ENCODE measurements at places on chromosomes 6 and 20. TPM values are rescaled to one million over a fixed set of nuclear protein-coding genes. Genes with fewer than 3 reads are reported as not detected.

GRCh38 chr20:14885661-14886060 is 548.2 kb upstream of the FLRT3 start:
- peaks cover 5% of the 10 kb centered on the region for H3K4me1 ChIP-seq
- no peak overlapping the region for H3K4me3 ChIP-seq
- no peak overlapping the region for H3K27ac ChIP-seq
- DNase-seq, result no peak
- H3K36me3 ChIP-seq, result no peaks in the 10 kb centered on the region
- H3K27me3 ChIP-seq, result no peaks in the 10 kb centered on the region

The ARMH2 gene
- total RNA-seq, result not detected

- peaks cover 42% of the 10 kb centered on the region for H3K27me3 ChIP-seq
- peaks cover 28% of the 10 kb centered on the region for H3K4me1 ChIP-seq
- H3K27ac ChIP-seq, result peak overlapping the region; percentile 80
- H3K36me3 ChIP-seq, result no peaks in the 10 kb centered on the region
- peak overlapping the region; percentile 74 for H3K4me3 ChIP-seq
- DNase-seq, result peak; percentile 73
Measured at GRCh38 chr6:134176264-134176975, 124.0 kb upstream of the SLC2A12 start.

DNA sequence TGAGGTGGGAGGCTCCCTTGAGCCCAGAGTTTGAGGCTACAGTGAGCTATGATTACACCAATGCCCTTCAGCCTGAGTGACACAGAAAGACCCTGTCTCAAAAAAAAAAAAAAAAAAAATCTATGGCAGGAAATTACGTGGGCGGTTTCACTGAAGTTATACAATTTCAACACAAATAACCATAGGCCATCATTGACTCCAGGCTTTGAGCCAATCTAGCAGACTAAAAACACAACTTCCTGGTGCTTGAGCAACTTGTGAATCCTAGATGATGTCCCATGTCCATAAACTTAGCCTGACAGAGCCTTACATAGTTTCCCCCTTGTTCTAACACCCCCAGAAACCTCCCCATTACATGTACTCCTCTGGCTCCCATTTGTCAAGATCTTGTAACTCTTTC is 131.8 kb downstream of the QRSL1 start:
- no peaks in the 10 kb centered on the region for H3K36me3 ChIP-seq
- no peaks in the 10 kb centered on the region for H3K4me1 ChIP-seq
- no peak overlapping the region for H3K27ac ChIP-seq
- DNase-seq, result no peak
- H3K4me3 ChIP-seq, result no peak overlapping the region

DNA sequence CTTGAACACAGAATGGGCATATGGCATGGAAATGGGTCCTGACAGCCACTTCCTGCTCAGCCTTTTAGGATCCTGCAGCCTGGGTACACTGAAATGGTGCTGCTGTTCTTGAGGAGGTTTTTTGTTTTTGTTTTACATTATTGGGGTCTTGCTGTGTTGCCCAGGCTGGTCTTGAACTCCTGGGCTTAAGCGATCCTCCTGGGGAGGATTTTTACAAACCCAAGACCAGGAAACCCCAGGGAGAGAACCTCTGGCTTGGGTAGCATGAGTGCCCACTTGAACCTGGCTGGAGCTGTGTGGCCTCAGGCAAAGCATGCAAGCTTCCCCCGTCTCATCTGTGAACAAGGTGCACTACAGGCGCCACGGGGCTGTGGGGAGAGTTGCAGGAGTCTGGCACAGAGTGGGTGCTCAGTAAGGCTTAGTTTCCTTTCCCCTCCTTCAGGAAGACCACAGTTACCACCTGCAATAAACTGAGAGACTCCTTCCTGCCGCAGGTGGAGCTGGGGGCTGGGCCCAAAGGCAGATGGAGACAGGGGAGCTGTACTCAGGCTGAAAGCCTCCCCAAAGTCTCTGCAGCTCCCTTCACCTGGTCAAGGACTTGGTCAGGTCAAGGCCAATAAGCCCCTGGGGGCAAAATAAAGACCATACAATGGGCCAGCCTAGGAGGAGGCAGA is 1.8 kb downstream of the SLA2 start:
- H3K36me3 ChIP-seq, result no peaks in the 10 kb centered on the region
- no peaks in the 10 kb centered on the region for H3K27me3 ChIP-seq
- H3K4me1 ChIP-seq, result no peaks in the 10 kb centered on the region
- H3K27ac ChIP-seq, result no peak overlapping the region
- DNase-seq, result no peak

- H3K4me1 ChIP-seq, result peaks cover 7% of the 10 kb centered on the region
- no peaks in the 10 kb centered on the region for H3K27me3 ChIP-seq
- no peaks in the 10 kb centered on the region for H3K36me3 ChIP-seq
- DNase-seq, result peak; percentile 9
- no peak overlapping the region for H3K4me3 ChIP-seq
Measured at GRCh38 chr6:1404713-1405098, 15.3 kb downstream of the FOXF2 start.

The ADGRF4 gene
- not detected for total RNA-seq

- no peak for DNase-seq
- H3K27me3 ChIP-seq, result no peaks in the 10 kb centered on the region
- peaks cover 8% of the 10 kb centered on the region for H3K4me1 ChIP-seq
Measured at GRCh38 chr6:155939253-155939652, 483.6 kb upstream of the NOX3 start.

DNA sequence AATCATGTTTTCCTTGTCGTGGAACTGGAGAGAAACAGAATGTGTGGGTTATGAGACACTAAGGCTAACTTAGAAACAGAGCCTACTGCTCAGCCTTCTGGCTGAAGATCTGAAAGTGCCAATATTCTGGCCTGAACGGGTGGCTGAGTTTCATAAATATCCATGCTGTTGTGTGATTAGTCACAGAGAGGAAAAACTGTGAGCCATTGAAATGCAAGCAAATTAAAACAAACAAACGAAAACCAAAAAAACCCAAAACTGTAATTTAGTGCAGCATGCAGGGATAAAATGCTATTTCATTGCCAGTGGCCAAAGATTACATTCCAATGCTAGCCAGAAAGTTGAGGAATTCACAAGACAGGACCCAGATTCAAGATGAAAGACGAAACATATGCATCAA is 315.1 kb downstream of the UBE3D start:
- no peaks in the 10 kb centered on the region for H3K27me3 ChIP-seq
- no peak for DNase-seq
- H3K4me3 ChIP-seq, result no peak overlapping the region
- H3K27ac ChIP-seq, result no peak overlapping the region

DNA sequence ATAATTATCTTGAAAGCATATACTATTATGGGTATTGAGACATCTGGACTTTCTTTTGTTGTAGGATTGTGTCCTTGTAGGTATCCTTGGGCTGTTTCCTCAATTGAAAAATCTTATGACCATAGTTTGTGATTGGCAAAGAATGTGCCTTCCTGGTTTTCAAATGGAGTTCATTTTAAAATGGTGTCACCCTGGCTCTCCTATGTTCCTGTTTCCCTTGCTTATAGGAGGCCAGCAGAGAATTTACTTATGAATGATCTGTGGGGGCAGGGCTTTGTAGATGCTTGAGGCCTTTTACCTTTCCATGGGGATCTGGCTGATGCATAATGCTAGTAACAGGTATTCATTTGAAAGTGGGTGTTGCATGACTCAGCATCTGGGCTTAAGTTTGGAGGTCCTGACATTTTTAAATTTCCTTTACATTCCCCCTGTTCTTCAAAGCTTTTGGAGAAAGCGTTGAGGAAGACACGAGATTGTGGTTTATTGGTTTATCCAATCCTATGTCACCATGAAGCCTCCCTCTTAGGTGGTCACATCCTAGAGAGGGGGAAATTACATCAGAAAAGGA is 135.0 kb upstream of the PROKR2 start:
- no peaks in the 10 kb centered on the region for H3K36me3 ChIP-seq
- DNase-seq, result no peak
- no peak overlapping the region for H3K4me3 ChIP-seq
- H3K4me1 ChIP-seq, result no peaks in the 10 kb centered on the region

DNA sequence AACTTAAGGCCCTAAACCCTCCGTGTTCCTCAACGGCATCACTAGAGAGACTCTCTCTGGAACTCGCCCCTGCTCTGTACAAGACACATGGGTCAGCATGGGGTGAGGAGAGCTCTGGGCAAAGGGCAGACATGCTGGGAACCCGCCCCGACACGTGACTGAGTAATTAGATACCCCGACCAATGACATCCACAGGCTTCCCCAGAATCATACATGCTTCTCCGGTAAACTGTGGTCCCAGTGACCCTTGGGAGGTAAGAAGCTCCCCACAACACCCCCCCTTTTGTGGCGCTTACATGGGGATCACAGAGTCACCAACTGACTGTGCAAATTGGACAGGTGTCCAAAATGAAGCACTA is 31.7 kb upstream of the RPS6KA2 start:
- H3K4me1 ChIP-seq, result peaks cover 2% of the 10 kb centered on the region
- no peak overlapping the region for H3K4me3 ChIP-seq

The C20orf202 gene
- not detected for total RNA-seq

The ZSCAN26 gene
- total RNA-seq, result 27.1 TPM

DNA sequence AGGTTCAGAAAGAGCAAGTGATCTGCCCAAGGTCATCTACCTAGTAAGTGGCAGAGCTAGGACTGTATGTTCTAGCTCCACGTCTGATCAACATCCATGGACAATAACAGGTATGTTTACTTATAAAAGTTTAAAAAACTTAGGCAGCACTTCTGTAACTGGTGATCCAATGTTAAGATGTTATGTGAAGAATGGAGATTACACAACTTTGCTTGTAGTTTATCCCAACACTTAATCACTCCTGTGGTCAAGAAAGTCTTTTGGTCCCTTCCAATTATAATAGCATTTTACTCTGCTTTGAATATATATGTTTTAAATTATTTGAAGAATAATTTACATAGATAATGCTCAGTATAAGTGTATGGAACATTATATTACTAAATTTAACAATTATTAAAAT is 4.8 kb downstream of the FBXO30 start:
- no peak overlapping the region for H3K4me3 ChIP-seq
- H3K27ac ChIP-seq, result peak overlapping the region; percentile 50
- H3K4me1 ChIP-seq, result peaks cover 57% of the 10 kb centered on the region
- no peaks in the 10 kb centered on the region for H3K36me3 ChIP-seq

The LY6G6C gene
- total RNA-seq, result not detected

The SPATA2 gene
- 2.1 TPM for total RNA-seq

The SEL1L2 gene
- total RNA-seq, result 3.3 TPM

The BPIFA1 gene
- not detected for total RNA-seq

The LINC00237 gene
- total RNA-seq, result not detected

- no peaks in the 10 kb centered on the region for H3K4me1 ChIP-seq
- no peak overlapping the region for H3K4me3 ChIP-seq
- no peaks in the 10 kb centered on the region for H3K27me3 ChIP-seq
- no peak overlapping the region for H3K27ac ChIP-seq
- no peak for DNase-seq
- H3K36me3 ChIP-seq, result no peaks in the 10 kb centered on the region
Measured at GRCh38 chr6:163165922-163166321, 248.6 kb upstream of the QKI start.

The PTGIS gene
- 97.6 TPM for total RNA-seq

DNA sequence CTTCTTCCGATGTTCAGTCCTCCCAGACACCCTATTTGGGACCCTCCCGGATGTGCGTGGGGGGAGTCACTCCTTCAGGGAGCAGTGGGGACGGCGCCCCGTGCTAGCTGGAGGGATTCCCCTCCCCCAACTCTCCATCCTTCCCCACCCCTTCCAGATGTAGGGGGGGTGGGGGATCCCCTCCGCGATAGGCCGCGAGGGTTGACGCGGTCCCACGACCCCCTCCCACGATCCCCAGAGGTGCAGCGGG is 548 bp downstream of the GNL1 start:
- H3K4me1 ChIP-seq, result peaks cover 28% of the 10 kb centered on the region
- peak overlapping the region; percentile 97 for H3K27ac ChIP-seq
- H3K36me3 ChIP-seq, result peaks cover 22% of the 10 kb centered on the region
- peak overlapping the region; percentile 81 for H3K4me3 ChIP-seq
- no peak for DNase-seq
- H3K27me3 ChIP-seq, result no peaks in the 10 kb centered on the region

The ZC3H12D gene
- total RNA-seq, result 0.71 TPM

DNA sequence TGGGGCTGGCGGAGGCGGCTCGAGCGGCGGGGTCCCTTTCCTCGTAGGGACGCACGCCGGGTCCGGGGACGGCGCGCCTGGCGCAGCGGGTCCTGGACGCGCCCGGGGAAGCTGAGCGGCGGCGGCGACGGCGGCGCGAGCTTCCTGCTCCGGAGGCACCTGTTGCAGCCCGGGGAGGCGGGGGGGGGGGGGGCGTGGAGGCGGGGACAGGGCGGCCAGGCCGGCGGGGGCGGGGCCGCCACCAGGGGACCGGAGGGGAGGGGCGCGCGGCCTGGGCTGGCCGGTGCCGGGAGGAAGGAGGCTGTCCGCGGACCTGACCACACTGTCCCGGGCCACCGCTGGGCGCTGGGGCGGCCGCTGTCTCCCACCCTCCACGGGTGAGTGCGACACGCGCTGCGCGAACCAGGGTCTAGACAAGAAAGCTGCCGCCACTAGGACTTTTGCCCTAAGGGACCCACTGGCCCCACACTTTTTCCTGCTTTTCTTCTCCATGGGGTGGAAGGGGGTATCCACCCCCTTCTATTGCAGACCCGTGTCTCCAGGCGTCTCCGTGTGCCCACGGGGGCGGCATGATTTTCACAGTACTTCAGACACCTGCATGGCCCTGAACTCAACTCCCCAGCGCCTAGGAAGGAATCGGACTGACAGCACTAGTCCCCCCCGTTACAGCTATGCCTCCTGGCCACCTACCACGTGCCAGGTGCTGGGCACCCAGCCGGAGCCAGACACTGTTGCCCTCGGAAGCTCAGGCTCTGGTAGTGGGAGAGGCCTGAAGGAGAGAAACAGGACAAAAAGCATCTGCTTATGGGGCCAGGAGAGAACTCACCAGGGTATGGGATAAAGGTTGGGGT is at the start of gene NFATC2:
NFATC2 (minus strand) TSS at position 149 of the 851 bp plus-strand sequence. CDS start 220 bp downstream, outside the sequence.
- H3K27ac ChIP-seq, result peak within 1 kb of the TSS; percentile 72
- no peak for DNase-seq
- H3K27me3 ChIP-seq, result peaks cover 17% of the 10 kb centered on the region
- peaks cover 21% of the 10 kb centered on the region for H3K4me1 ChIP-seq
- peak within 1 kb of the TSS; percentile 50 for H3K4me3 ChIP-seq

The TCP11 gene
- total RNA-seq, result not detected

GRCh38 chr6:148520109-148520841 is 177.6 kb downstream of the SASH1 start:
- H3K4me3 ChIP-seq, result no peak overlapping the region
- H3K27me3 ChIP-seq, result no peaks in the 10 kb centered on the region
- H3K4me1 ChIP-seq, result peaks cover 64% of the 10 kb centered on the region

- no peaks in the 10 kb centered on the region for H3K36me3 ChIP-seq
- H3K4me3 ChIP-seq, result no peak overlapping the region
- no peak for DNase-seq
- no peak overlapping the region for H3K27ac ChIP-seq
- H3K27me3 ChIP-seq, result no peaks in the 10 kb centered on the region
Measured at GRCh38 chr20:54717983-54718382, 242.6 kb downstream of the DOK5 start.

- DNase-seq, result no peak
- peaks cover 7% of the 10 kb centered on the region for H3K4me1 ChIP-seq
- H3K27ac ChIP-seq, result no peak overlapping the region
Measured at GRCh38 chr6:55953335-55953734, 77.9 kb upstream of the BMP5 start.

DNA sequence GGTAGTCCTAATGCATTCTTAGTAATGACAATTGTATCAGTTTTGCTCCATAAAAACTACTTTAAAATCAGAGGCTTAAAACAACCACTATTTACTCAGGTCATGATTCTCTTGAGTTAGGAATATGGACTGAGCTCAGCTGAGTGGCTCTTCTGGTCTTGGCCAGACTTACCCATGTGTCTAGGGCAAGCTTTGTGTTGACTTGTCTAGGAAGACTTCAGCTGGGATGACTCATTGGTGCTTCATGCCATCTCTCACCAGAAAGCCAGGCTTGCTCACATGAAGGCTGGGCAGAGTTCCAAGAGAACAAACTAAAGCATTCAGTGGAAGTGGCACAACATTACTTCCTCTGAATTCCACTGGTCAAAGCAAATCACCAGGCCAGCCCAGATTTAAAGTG is 155.3 kb downstream of the DHX35 start:
- H3K36me3 ChIP-seq, result no peaks in the 10 kb centered on the region
- DNase-seq, result no peak
- H3K27ac ChIP-seq, result no peak overlapping the region
- H3K4me1 ChIP-seq, result no peaks in the 10 kb centered on the region

The EFCAB8 gene
- 0.83 TPM for total RNA-seq
